ENCODE measurements at places on chromosomes 2 and 18. TPM values are rescaled to one million over a fixed set of nuclear protein-coding genes. Genes with fewer than 3 reads are reported as not detected.

DNA sequence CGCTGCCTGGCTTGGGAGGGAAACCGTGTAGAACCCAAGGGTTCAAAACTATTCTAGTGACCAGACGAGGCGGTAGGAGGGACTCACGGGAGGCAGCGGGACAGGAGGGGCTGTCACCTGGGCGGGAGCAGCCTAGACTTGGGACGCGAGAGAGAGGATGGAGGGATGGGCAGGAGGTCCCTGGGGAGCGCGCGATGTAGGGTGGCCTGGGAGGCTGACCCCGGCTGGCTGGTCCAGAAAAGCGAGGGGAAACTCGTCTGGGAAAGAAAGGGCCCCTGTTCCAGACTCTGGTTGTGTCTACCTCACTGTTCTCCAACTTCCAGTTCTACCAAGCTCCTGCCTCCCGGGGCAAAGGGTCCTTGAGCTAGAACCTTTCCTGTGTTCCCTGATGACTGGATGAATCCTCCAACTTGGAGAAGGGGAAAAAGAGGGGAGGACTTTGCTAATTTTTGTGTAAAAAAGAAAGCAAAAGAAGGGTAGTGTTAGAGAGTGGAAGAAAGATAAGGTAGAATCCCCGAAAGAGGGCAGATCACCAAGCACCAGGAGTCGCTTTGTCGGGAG lies 1.4 kb downstream of the DOK6 start:
- DNase-seq: no peak

GRCh38 chr2:158783923-158784322 lies 11.2 kb upstream of the DAPL1 start:
- no peak for DNase-seq

DNA sequence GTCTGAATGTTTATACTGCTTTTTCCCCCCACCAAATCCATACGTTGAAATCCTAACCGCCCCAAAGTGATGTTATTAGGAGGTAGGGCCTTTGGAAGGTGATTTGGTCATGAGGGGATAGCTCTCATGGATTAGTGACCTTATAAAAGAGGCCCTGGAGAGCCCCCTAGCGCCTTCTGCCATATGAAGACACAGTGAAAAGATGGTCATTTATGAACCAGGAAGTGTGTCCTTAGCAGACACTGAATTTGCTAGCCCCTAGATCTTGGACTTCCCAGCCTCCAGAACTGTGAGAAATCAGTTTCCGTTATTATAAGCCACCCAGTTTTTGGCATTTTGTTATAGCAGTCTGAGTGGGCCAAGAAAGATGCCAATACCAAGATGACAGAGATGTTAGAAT lies 7.2 kb upstream of the TSN start:
- peak; percentile 31 for DNase-seq

DNA sequence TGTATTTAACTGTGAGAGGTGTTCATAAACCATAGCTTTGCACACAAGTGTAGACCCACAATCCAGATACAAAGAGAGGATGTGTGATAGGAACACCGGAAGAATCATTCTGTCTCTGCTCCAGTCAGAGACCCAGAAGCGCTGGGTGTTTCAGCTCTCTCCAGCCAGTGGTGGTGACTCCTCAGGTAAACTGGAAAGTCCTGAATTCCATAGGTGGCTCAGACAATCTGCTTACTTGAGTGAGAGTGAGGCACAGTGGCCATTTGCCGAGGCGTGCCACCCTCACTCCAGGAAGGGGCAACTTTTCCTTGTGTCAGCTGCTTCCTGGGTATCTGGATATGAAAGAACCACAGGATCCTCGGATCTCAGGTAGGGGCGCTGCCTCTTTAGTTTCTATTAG lies 171.5 kb downstream of the KCNS3 start:
- DNase-seq: no peak

CAPN14 gene
- total RNA-seq: 1.1 TPM
